CD4-positive, alpha-beta T cell treated with Interferon alpha-2 for 1 hour (primary cell): ENCODE measurements at places on chromosomes 1 and 21.
A peak's percentile ranks its signal among the peaks of the same experiment; 100 is the strongest.

DNA sequence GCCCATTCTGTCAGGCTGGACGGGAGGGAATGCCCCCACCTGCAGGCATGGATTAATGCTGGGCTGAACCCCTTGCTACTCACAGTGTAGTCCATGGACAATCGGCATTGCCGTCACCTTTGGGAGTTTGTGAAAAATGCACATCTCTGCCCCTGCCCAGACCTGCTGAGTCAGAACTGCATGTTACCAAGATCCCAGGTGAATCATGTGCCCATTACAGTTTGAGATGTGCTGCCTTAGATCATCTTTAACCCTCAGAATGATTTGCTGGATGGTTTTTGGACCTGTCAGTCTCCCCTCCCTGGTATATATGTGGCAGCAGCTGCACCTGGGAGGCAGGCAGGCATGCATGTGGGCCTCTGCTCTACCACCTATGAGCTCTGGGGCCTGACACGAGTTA is 15.0 kb downstream of the HTR6 start:
- no peak for DNase-seq

GRCh38 chr1:107362468-107363140 is 221.8 kb downstream of the NTNG1 start:
- DNase-seq = no peak

- no peak for DNase-seq
Observed at GRCh38 chr1:212482637-212483441, 50.1 kb downstream of the NENF start.

GRCh38 chr1:43530483-43531106 is at the start of gene PTPRF:
Gene PTPRF, plus strand, starts transcription at chr1:43530883. Its CDS starts 14,193 bp downstream, at chr1:43545076.
- DNase-seq = peak; percentile 33

- no peak for DNase-seq
Observed at GRCh38 chr1:182189535-182190066, 128.1 kb upstream of the ZNF648 start.

DNA sequence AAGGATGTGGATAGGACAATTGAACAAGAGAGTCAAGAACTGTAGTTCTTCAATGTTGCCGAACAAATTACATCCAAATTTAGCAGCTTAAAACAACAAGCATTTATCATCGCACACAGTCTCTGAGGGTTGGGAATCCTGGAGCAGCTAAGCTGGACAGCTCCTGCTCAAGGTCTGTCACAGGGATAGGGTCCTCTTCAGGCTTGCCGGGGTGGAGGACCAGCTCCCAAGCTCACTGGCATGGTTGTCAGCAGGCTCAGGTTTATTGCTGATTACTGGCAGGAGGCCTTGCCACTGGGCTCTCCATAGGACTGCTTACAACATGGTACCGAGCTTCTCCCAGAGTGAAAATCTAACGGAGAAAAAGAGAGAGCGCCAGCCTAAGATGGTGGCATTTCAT is 22.1 kb upstream of the COX20 start:
- no peak for DNase-seq

GRCh38 chr1:100397681-100398080 is 45.4 kb downstream of the CDC14A start:
- no peak for DNase-seq

- no peak for DNase-seq
Observed at GRCh38 chr1:42490237-42490636, 27.2 kb downstream of the CCDC30 start.

GRCh38 chr1:203571661-203572060 is 55.0 kb upstream of the ATP2B4 start:
- no peak for DNase-seq

- no peak for DNase-seq
Observed at GRCh38 chr21:45932922-45933502, 48.6 kb upstream of the COL6A1 start.

- DNase-seq = no peak
Observed at GRCh38 chr1:242318140-242318539, 206.4 kb downstream of the PLD5 start.

DNA sequence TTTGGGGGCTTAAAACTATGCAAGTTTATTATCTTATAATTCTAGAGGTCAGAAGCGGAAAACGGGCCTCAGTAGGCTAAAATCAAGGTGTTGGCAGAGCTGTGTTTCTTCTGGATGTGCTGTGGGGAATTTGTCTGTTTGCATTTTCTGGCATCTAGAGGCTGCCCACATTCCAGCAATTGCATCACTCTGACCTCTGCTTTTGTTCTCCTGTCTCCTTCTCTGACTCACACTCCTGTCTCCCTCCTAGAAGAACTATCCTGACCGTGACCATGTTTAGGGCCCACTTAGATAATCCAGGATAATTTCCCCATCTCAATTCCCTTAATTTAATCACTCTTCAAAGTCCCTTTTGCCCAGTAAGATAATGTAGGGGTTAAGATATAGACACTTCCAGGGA is 127.4 kb upstream of the DEPDC1 start:
- DNase-seq = no peak

DNA sequence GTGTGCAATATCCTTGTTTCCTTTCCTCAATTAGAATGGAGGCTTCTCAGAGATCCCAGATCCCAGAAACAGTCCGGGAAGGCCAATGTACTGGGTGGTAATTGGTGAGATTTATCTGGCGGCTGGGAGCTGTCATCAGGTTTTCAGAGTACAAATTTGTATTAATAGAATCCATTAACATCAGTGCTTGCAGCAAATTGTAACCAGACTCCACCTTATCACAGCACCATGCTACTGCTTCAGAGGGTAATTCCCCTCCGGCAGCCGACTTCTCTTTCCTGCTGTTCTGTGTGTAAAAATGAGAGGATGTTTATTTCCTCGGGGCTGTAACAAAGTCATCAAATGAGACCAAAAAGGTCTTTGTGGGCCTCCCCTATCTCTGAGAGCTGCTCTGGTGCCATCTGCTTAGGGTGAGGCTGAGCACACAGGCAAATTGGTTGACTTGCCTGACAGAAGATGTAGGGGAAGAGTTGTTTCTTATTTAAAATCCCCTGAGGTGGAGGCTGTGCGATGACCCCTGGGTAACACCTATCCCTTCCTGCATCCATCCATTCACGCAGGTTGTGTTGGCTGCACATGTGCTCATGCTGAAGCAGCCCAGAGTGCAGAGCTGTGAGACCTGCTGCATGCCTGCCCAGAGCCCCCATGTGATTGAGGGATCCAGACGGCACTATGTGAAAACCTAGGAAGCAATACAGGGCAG is 19.2 kb downstream of the NFASC start:
- DNase-seq = no peak

- DNase-seq = peak; percentile 76
Observed at GRCh38 chr1:6127587-6128163, 52.4 kb downstream of the CHD5 start.

- DNase-seq = no peak
Observed at GRCh38 chr1:241654019-241654418, 1.9 kb downstream of the WDR64 start.

- no peak for DNase-seq
Observed at GRCh38 chr1:56258371-56258770, 321.0 kb downstream of the PLPP3 start.
